Fibroblast of skin of right biceps (primary cell): ENCODE measurements at places on chromosomes 2 and 18.

DNA sequence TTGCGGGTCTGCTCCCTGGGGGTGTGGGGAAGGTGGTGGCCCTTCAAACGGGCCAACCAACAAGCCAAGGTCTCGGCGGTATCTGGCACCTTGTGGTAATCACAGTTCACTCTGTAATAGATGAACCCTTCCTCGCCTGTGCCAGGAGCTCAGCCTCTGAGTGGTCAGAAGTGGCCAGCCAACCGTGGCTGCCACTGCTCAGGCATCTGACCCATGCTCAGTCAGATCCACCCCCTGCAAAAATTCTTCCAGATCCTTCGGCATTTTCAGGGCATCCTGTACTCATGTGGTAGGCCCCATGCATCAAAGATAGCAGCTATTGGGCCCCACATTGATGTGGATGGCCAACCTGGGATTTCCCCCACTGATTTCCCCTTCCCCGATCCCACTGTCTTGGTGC is 39.6 kb upstream of the SERPINE2 start:
- DNase-seq, result no peak

- DNase-seq, result no peak
Measured at GRCh38 chr18:8063733-8064132, 496.6 kb downstream of the PTPRM start.

DNA sequence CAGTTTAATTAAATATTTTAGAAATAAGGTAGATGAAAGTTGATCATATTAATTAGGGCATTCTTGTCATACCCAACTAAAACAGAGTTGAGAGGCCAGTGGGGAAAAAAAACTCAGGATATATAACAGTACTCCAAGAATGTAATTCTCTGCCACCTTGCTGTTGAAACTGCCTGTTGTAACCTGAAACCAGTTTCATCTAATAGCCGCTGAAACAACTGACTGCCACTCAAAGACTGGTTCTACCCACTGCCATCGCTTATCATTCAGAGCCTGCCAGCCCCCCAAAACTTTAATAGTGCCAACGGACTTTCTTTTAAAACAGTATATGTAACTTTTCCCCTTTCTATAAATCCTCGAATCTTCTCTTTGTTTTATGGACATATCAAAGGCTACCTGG is 37.7 kb upstream of the FSIP2 start:
- no peak for DNase-seq

DNA sequence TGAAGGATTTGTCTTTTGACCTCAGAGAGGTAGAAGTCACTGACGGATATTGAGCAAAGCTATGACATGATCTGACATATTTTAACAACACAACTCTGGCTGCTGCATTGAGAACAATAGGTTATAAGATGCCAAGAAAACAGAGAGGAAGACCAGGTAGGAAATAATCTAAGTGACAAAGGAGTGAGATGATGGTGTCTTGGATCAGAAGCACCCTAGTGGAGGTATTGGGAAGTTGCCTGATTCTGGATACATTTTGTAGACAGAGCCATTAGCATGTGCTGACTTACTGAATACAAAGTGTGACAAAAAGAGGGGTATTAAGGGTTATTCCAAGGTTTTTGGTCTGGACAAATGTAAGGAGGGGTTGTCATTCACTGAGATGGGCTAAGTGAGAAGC is 1438.1 kb downstream of the DPP10 start:
- DNase-seq, result no peak

GRCh38 chr18:14936313-14936712 is 188.3 kb downstream of the ANKRD30B start:
- DNase-seq, result no peak

- peak; percentile 89 for DNase-seq
Measured at GRCh38 chr2:101697124-101698013, at the start of gene MAP4K4. TSS of gene MAP4K4 (plus strand) at chr2:101697707. CDS start at chr2:101698081, 374 bp downstream.

DNA sequence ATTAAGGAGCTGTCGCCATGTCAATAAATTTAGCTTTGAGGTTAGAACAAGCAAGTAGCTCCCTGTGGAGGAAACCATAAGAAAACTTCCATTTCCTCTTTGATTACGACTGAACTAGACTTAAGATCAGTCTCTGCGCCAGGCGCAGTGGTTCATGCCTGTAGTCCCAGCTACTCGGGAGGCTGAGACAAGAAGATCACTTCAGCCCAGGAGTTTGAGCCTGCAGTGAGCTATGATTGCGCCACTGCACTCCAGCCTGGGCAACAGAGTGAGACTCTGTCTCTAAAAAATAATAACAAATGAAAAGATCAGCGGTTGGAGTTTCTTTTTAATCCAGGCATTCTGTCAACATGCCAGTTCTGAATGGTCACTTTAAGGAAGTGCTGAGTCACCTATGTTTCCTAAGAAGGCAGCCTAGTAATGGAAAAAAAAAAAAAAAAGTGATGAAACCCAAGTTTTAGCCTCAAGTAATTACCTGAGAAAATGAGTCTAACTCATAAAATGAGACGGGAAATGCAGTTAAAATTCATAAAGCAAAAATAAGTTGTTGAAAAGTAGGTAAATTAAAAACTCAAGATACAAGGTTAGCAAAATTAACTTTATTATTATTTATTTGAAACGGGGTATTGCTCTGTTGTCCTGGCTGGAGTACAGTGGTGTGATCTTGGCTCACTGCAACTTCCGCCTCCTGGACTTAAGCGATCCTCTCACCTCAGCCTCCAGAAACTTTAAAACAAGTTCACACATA is 10.2 kb downstream of the C18orf32 start:
- peak; percentile 69 for DNase-seq

- peak; percentile 53 for DNase-seq
Measured at GRCh38 chr2:201643216-201643890, at the start of gene TMEM237. TSS of gene TMEM237 (minus strand) at chr2:201643503. CDS start at chr2:201643400, 103 bp downstream.

DNA sequence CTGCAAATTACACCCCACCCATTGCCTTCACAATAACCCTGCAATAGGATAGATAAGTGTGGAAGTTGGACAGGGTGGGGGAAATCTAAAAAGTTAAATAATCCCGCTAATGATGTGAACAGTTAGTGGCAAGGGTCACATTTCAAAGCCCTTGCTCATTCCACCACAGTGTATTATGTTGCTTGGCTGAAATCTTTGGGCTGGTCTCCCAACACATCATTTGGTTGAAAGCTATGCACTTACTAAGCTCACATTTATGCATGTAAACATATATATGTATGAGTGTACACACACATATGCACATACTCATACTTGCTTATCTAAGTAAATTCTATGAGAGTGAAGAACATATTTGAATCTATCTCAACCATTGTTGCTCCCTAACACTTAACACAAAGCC is 197.8 kb downstream of the RDH14 start:
- DNase-seq, result peak; percentile 90

GRCh38 chr2:32484937-32485336 is 128.1 kb downstream of the BIRC6 start:
- DNase-seq, result peak; percentile 96

DNA sequence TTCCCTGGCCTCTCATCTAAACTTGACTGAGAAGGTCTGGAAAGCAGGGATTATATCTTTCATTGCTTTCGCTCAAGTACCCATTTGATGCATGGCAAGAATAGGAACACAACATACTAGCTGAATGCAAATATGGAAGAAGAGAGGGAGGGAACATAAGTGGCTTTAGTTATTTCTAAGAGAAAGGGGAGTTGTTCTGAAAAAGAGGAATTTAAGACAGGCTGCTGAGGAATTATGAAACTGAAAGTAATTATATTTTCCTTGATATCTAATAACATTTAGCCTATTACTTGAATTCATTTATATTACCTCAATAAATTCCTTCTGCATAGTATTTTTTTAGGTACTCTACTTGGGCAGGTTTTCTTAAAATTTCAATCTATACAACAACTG is 105.8 kb upstream of the TTN start:
- DNase-seq, result no peak

GRCh38 chr2:108580050-108580449 is 45.8 kb downstream of the LIMS1 start:
- DNase-seq, result no peak

- DNase-seq, result no peak
Measured at GRCh38 chr2:8178911-8179310, 502.9 kb upstream of the ID2 start.

- DNase-seq, result peak; percentile 36
Measured at GRCh38 chr2:232576995-232577394, 26.5 kb downstream of the EIF4E2 start.

- no peak for DNase-seq
Measured at GRCh38 chr18:36328385-36328858, 30.9 kb downstream of the FHOD3 start.

DNA sequence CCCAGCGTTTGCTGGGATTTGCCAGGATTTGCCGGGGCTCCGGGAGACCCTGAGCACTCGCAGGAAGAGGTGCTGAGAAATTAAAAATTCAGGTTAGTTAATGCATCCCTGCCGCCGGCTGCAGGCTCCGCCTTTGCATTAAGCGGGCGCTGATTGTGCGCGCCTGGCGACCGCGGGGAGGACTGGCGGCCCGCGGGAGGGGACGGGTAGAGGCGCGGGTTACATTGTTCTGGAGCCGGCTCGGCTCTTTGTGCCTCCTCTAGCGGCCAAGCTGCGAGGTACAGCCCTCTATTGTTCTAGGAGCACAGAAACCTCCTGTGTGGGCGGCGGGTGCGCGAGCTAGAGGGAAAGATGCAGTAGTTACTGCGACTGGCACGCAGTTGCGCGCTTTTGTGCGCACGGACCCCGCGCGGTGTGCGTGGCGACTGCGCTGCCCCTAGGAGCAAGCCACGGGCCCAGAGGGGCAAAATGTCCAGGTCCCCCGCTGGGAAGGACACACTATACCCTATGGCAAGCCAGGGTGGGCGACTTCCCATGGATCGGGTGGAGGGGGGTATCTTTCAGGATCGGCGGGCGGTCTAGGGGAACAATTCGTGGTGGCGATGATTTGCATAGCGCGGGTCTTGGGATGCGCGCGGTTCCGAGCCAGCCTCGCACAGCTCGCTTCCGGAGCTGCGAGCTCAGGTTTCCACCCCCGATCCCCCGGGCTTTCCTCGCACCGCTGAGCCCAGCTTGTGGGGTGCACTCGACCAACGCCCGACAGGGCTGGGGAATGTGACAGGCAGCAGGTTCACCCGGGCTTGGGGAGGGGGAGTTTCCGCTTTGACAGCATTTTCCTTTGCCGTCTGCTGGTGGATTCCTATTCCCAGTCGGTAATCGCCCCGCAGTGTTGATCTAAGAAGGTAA is 2.8 kb downstream of the ONECUT2 start:
- DNase-seq, result peak; percentile 61

- DNase-seq, result no peak
Measured at GRCh38 chr2:8151888-8152287, 530.0 kb upstream of the ID2 start.

DNA sequence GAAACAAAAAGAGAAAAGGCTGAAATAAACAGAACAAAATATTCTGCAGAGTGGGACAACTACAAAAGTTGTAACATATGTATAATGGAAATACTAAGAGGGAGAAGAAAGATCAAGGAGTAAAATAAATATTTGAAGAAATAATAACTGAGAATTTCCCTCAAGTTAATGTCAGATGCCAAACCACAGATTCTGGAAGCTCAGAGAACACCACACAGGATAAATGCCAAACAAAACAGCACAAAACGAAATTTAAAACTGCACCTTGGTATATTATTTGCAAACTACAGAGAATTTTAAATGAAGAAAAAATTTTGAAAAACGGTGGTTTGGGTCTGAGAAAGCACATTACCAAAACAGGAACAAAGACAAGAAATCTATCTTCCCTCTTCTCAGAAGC is 1588.9 kb upstream of the TMEFF2 start:
- DNase-seq, result no peak

- no peak for DNase-seq
Measured at GRCh38 chr2:194661431-194661830, 995.6 kb upstream of the SLC39A10 start.

- peak; percentile 77 for DNase-seq
Measured at GRCh38 chr2:109213646-109214433, 84.8 kb downstream of the SH3RF3 start.

DNA sequence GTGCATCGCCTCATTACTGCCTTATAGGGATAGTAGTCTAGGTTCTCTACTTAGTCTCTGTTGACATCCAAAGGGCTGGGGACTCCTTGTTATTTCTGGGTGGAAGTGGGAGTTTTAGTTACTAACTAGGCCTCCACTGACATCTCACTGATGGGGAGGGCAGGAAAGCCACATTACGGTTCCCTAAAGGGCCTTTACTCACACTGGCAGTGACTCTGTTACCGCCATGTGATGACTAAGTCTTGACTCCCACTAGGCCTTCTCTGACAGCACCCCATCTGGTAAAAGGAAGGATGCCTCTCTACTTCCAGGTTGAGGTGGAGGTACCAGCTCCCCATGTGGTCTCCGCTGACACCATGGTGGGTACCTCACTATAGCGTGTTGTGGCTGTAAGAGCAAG is 14.0 kb upstream of the BCL2L11 start:
- DNase-seq, result no peak

GRCh38 chr2:26840937-26841610 is 6.9 kb upstream of the DPYSL5 start:
- no peak for DNase-seq

- DNase-seq, result no peak
Measured at GRCh38 chr2:219557791-219558785, 13.3 kb downstream of the OBSL1 start.

GRCh38 chr2:239498981-239499634 is 98.3 kb upstream of the HDAC4 start:
- DNase-seq, result peak; percentile 55

DNA sequence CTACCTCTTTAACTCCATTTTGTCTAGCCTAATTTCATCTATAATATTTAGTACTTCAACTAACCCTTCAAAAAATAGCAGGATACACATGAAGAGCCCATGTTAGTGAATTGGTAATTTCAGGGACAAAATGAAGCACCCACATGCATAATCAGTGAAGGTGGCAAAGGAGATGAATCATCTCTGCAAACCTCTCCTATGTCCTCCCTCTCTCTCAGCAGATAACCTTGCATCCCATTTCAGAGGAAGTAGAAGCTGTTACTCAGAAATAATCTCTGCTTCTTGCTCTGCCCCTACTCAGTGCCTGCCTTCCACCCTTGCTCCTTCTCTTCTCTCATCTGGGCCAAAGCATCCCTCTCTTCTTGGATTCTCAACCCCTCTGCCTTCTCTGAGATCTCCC is 60.2 kb upstream of the CAVIN2 start:
- DNase-seq, result no peak

GRCh38 chr2:107376909-107377308 is 449.8 kb upstream of the RGPD4 start:
- no peak for DNase-seq

- DNase-seq, result no peak
Measured at GRCh38 chr2:124623560-124623959, 598.5 kb downstream of the CNTNAP5 start.

DNA sequence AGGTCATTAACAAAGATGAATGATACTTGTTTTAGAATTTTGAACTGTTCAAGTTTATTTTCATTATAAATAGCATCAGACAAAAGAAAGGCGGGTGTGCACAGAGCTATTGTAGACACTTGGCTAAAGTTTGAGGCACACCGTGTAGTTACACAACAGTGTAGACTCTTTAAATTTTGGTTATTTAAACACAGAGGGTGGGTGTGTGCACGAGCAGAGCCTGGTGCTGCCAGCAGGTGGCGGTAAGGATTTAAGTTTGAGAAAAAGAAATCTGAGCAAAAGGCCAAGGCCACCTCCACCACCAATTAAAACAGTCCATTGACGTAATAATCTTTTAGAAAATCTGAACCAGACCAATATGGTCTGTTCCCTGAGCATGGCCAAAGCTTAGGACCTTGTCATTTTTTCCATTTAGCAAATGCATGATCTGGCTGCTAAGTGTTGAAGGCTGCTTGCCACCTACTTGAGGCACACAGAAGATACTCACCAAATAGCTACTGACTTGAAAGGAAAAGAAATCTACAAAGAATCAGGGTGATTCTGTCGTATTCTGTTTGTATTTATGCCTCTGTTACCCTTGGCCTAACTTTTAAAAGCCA is 14.3 kb downstream of the COPS7B start:
- peak; percentile 16 for DNase-seq

- DNase-seq, result peak; percentile 30
Measured at GRCh38 chr2:28828382-28828781, 17.7 kb downstream of the SPDYA start.

- DNase-seq, result no peak
Measured at GRCh38 chr2:58047373-58047935, 848 bp downstream of the VRK2 start.
